KG1 (cell line): ENCODE measurements at places on chromosomes 4 and X.
A peak's percentile ranks its signal among the peaks of the same experiment; 100 is the strongest.

GRCh38 chr4:169269916-169270809 is 593 bp downstream of the SH3RF1 start:
- DNase-seq: no peak

DNA sequence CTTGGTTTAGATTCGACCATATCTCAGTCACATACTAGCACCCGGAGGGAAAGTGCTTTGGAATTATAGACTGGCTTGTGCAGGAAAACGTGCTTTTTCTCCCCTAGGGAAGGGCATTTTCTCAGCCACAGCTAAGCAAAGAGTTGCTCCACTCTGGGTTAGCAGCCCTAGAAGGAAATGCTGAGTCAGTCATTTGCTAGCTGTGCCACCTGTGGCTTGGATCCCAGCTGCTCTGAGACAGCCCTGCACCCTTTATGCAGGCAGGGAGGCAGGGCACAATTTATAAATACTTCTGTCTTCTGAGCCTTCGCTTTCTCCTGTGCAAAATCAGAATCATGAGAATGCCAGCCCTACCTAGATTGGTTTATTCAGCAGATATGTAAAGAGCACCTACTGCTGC is 1.3 kb upstream of the USP51 start:
- DNase-seq: no peak

GRCh38 chr4:6383009-6383404 is 89.4 kb downstream of the PPP2R2C start:
- DNase-seq: no peak

- DNase-seq: no peak
Measured at GRCh38 chr4:107685740-107686139, 34.3 kb downstream of the PAPSS1 start.

- DNase-seq: no peak
Measured at GRCh38 chr4:10203851-10204250, 87.3 kb upstream of the WDR1 start.

DNA sequence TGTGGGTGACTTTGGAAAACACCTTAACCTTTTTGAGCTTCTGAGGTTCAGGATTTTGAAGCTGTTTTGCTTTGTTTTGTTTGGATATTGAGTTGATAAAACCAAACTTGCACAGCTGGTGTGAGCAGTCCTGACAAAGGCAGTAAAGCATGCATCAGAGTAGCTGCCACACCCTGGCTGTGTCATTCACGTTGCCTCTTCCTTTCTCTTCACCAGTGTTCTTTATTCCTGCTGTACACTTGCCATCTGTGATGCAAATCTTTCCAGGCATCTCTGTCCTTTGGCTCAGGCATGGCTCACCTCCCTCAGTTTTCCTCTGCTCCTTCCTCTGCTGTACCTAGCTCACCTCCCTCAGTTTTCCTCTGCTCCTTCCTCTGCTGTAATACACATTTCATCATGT is 1850.2 kb upstream of the AGA start:
- DNase-seq: no peak

DNA sequence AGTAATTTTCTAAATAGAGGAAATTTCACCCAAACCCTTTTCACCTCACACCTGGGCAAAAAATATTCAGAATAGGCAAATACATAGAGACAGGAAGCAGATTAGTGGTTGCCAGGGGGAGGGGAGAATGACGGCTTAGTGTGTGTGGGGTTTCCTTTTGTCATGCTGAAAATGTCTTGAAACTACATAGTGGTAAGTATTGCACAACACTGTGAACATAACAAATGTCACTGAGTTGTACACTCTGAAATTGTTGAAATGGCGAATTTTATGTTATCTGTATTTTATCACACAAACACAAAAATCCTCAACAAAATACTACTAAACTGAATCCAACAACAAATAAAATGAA is 60.7 kb upstream of the PLAC1 start:
- peak; percentile 2 for DNase-seq

- no peak for DNase-seq
Measured at GRCh38 chrX:131675596-131676194, 131.8 kb downstream of the OR13H1 start.

- no peak for DNase-seq
Measured at GRCh38 chrX:40646489-40647306, 663 bp downstream of the CXorf38 start.

- DNase-seq: no peak
Measured at GRCh38 chr4:111154934-111155333, 532.1 kb upstream of the PITX2 start.

DNA sequence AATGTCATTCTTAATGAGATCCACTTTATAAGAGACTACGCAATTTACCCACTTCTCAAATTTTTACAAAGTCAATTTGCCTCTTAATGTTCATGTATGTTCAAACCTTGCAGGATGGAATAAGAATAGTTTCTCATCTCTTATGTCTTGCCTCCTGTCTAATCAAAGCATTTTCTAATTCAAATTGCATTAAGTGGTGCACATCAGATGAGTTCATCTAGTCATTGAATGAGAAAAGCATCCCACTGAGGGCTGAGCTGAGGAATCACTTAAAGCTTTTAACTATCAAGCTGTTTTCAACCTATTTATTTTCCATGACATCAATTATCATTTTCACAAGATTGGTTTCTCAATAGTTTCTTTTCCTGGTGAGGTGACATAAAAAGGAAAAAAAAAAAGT is 1964.0 kb downstream of the PCDH7 start:
- DNase-seq: no peak

DNA sequence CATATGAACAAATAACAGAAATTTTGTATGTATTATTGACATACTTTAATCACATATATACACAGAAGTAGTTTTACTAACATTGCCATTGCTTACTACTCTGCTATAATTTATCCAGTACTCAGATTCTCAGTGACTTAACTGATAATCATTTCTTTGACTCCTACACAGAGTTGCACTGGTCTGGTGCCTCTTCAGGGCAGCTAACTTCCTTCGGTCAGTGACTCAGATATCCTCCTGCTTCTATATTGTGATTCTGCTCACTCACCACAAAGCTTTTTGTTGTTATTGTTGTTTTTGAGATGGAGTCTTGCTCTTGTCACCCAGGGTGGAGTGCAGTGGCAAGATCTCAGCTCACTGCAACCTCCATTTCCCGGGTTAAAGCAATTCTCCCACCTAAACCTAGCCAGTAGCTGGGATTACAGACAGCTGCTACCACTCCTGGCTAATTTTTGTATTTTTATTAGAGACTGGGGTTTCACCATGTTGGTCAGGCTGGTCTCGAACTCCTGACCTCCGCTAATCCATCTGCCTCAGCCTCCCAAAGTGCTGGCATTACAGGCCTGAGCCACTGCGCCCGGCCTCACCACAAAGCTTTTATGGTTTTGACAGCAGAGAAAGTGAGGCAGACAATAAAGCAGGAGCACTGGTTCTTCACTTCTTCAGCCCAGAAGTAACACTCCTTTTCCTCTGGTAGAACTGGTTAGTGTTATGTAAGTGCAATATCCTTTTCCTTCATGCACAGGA is 499.3 kb downstream of the EPHA5 start:
- DNase-seq: no peak

DNA sequence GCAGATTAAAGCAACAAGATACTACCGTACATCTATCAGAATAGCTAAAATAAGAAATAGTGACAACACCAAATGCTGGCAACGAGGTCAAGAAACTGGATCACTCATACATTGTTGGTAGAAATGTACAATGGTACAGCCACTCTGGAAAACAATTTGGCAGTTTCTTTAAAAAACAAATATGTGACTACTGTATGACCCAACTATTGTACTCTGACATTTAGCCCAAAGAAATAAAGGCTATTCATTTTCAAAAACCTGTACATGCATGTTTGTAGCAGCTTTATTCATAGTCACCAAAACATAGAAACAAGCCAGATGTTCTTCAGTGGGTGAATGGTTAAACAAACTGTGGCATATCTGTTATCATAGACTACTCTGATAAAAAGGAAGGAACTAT is 8.2 kb downstream of the CLCN3 start:
- no peak for DNase-seq

DNA sequence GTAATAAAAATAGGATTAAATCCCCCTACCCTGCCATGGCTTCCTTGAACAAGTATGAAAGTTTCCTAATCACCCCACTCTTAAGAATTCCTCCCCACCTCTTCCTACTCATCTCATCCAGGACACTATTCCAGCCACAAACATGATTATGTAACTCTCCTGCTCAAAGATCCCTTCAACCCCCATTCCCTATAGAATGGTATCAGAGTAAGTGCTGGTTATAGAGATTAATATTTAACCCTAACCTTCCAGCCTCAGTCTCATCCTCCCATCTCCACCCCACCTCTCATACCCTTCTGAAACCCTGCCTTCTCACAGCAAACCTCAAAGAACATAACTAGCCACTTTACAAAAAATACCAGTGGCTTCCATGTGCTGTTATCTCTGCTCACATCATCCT is 155.1 kb downstream of the PPP3CA start:
- DNase-seq: no peak

- no peak for DNase-seq
Measured at GRCh38 chr4:6228158-6229067, 28.1 kb upstream of the JAKMIP1 start.

DNA sequence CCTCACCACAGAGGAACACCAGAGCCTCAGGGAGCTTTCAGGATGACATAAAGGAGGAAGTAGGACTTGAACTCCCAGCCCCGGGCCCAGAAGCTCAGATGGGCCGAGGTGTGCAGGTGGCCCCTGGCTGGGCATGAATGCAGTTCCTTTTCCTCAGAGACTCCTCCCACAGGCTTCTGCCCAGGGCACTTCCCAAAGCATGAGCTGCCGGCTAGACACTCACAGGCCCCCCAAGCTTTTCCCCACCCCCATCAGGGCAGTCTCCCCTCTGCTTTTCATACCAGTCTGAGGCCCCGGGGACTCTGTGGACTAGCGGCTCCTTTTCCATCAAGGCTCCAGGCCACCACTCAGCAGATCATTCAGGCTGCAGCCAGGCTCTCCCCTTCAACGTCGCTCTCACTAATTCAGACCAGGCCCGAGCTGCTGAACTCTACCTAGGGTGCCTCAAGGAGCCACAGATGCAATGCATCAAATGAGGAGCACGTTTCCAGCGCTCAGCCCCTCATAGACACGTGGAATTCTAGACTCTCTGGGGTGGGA is 36.9 kb downstream of the HMX1 start:
- no peak for DNase-seq

DNA sequence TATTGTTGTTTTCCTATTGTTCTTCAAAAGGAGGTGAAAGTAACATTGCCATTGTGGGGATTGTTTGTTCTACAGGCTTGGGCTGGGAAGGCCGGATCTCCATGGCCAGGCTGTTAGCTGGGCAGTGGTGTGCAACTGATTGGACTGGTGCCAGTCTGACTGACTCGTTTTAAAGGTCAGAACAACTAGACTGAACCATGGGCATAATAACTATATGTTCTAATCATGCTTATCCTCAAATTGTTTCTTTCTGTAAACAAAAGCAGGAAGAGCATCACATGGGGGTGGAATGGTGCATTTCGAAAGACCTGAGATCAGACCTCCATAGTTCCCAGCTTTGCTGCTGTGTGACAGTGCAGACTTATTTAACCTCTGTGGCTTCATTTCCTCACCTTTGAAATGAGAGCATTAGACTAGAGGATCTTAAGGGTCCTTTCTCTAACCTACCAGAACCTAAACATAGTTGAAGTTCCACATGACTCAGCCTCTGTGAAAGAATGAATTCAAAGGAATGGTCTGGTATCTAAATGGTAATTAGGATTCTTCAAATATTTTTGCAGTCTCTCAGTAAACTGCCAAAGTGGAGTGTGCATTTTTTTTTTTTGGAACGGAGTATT is 66.7 kb upstream of the PGRMC2 start:
- no peak for DNase-seq

GRCh38 chrX:20969565-20969964 is 404.7 kb upstream of the CNKSR2 start:
- DNase-seq: no peak

DNA sequence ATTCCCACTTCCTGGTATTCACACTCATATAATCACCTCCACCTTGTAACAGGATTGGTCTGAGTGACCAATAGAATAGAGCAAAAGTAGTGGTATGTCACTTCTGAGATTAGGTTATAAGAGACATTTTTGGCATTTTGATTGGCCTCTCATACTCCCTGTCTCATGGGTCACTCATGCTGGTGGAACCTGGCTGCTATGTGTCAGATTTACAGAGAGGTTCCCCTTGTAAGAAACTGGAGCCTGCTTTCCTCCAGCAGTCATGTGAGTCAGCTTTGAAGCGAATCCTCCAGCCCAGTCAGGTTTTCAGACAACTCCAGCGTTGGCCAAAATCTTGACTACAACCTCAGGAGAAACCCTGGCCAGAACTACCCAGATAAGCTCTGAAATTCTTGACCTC is 2.6 kb upstream of the OTUD4 start:
- no peak for DNase-seq

DNA sequence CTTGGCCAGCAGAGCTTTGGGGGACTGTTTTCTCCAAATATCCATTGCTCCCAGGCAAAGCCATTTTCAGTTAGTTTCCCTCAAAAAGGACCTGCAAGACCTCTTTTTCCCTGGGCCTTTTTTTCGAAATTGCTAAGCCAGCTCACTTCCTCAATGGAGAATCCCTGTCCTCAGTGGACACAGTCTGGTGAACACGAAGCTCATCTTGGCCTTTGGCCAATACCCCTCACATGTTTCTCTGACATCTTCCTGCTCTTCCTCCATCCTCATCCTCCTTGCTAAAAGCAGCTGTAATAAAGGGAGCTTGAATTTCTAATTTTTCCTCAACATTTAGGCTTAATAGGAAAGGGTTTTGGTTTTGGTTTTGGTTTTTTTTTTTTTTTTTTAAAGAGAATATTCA is 17.6 kb upstream of the PRPS1 start:
- DNase-seq: no peak

GRCh38 chr4:48910511-48910910 is 3.9 kb upstream of the OCIAD2 start:
- DNase-seq: no peak

- no peak for DNase-seq
Measured at GRCh38 chr4:113584407-113585150, 177.0 kb downstream of the CAMK2D start.

GRCh38 chr4:52102587-52102986 is 51.5 kb downstream of the SPATA18 start:
- DNase-seq: no peak

GRCh38 chr4:109699553-109700225 is 3.6 kb downstream of the CASP6 start:
- no peak for DNase-seq

DNA sequence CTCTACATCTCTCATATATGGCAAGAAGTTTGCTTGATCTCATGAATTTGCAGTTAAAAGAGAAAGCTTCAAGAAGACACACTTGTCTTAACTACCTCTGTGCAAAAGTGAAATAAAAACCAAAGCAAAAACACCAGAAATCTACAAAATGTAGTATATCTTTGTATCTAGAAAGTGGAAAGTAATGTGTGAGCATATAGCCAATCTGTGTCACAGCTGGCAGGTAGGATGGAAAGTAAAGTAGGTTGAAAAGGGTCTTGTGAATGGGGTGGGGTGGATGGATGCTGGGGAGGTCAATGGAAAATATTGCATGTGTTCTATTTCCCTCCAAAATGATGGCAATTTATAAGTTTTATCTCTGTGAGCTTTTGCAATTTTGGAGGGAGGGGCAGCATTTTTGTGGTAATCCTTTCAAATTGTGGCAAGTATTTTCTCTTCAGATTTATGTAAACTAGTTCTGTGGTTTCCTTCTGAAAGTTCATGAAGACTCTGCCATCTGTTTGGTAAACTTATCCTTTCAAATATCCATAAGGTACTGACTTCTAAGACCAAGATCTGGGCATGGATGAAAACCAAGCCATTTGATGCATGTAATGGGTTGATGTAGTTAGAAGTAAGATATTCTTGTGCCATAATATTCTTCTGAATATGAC is 215.9 kb upstream of the GIMD1 start:
- no peak for DNase-seq

GRCh38 chrX:125205133-125205917 is 114.3 kb upstream of the TEX13C start:
- DNase-seq: no peak
